Mammary microvascular endothelial cell (primary cell): ENCODE measurements at places on chromosomes 7 and 10. TPM values are rescaled to one million over a fixed set of nuclear protein-coding genes. Genes with fewer than 3 reads are reported as not detected.

The IGF2BP3 gene
- total RNA-seq = 100 and 125 TPM in 2 replicates

The PRSS1 gene
- not detected in 2 replicates for total RNA-seq

The UPK3B gene
- total RNA-seq = 1.1 TPM in 1 of 2 replicates, not detected in the other

The CNPY1 gene
- total RNA-seq = not detected in 2 replicates

The ALKBH4 gene
- total RNA-seq = 10.7 and 12.1 TPM in 2 replicates

The PTPRN2 gene
- total RNA-seq = 12.1 and 14.3 TPM in 2 replicates

The NUDT5 gene
- total RNA-seq = 84.6 and 94.3 TPM in 2 replicates

The CALN1 gene
- not detected in 2 replicates for total RNA-seq

The OR13A1 gene
- total RNA-seq = not detected in 2 replicates

The RARRES2 gene
- not detected in 2 replicates for total RNA-seq

The MTPN gene
- total RNA-seq = 162 and 163 TPM in 2 replicates

The SEMA3C gene
- not detected in 2 replicates for total RNA-seq

The PLAC9 gene
- total RNA-seq = 0.59 and 1.7 TPM in 2 replicates

The LLCFC1 gene
- not detected in 2 replicates for total RNA-seq

The NRCAM gene
- 25.6 and 26.8 TPM in 2 replicates for total RNA-seq

The CARD11 gene
- 0.25 and 0.27 TPM in 2 replicates for total RNA-seq

The SLC26A5 gene
- total RNA-seq = not detected in 2 replicates

The SOSTDC1 gene
- not detected in 2 replicates for total RNA-seq

The OR2A1 gene
- total RNA-seq = not detected in 2 replicates

The TMEM270 gene
- not detected in 2 replicates for total RNA-seq

The ENKUR gene
- 0.39 and 0.47 TPM in 2 replicates for total RNA-seq

The PPP1R9A gene
- 0.74 and 1.5 TPM in 2 replicates for total RNA-seq

The RASA4B gene
- 3.3 and 4.6 TPM in 2 replicates for total RNA-seq

The VWDE gene
- not detected in 2 replicates for total RNA-seq

The SLC39A12 gene
- total RNA-seq = not detected in 2 replicates

The NACAD gene
- 0.73 and 1.3 TPM in 2 replicates for total RNA-seq

The VSTM4 gene
- 0.34 and 0.40 TPM in 2 replicates for total RNA-seq
